ENCODE measurements at places on chromosomes 7 and 10.
A peak's percentile ranks its signal among the peaks of the same experiment; 100 is the strongest.

DNA sequence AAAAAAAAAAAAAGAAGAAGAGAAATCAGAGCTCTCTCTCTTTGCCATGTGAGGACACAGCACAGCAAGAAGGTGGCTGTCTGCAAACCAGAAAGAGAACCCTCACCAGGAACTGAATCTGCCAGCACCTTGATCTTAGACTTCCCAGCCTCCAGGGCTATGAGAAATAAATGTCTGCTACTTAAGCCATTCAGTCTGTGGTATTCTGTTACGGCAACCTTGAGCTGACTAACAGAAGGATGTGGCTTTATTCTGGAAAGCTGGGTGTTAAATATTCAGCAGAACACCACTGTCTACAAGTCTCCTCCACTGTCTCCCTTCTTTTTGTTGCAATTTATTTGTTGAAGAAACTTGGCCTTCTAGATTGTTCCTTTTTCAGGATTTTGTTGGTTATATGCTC, 5.0 kb downstream of the COL26A1 start:
- no peak for DNase-seq

GRCh38 chr7:42982604-42983115, 50.5 kb downstream of the MRPL32 start:
- no peak for DNase-seq

DNA sequence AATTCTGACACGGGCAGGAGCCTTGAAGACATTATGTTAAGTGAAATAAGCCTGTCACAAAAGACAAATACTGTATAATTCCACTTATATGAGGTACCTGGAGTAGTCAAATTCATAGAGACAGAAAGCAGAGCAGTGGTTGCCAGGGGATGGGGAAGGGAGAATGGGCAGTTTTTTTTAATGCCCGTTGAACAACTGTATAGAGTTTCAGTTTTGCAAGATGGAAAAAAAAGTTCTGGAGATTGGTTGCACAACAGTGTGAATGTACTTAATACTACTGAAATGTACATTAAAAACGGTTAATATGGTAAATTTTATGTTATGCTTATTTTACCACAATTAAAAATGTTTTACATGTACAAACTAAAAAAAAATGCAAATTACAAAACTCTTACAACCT, 63.6 kb upstream of the EFCAB10 start:
- no peak for DNase-seq

- no peak for DNase-seq
Observed at GRCh38 chr7:99083068-99083651, 60.7 kb downstream of the SMURF1 start.

- no peak for DNase-seq
Observed at GRCh38 chr10:110239892-110240291, 32.5 kb downstream of the MXI1 start.

DNA sequence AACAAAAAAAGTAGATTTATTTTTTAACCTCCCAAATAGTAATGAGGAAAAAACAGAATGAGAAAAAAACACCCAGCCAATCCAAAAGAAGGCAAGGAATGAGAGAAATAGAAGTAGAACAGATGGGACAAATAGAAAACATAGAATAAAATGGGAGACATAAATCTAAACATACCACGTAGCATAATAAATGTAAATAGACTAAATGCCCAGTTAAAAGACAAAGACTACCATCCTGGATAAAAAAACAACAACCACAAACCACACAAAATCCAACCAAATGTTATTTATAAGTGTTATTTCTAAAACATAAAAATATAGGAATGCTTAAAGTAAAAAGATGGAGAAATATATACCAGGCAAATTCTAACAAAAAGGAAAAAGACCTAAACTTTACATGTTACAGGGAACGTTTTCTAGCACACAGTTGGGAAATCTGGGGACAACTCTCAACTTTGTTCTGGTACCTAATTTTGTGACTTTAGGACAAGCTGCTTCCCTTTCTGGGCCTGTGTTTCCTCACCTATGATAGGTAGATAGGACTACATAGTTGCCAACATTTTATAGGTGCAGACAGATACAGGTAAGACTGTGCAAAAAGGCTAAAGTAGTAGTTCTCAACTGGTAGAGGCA, 98.4 kb downstream of the SPDYE5 start:
- no peak for DNase-seq

- no peak for DNase-seq
Observed at GRCh38 chr7:18637516-18637915, 142.0 kb downstream of the HDAC9 start.

GRCh38 chr10:117860823-117861222, 185.9 kb downstream of the RAB11FIP2 start:
- DNase-seq, result no peak

DNA sequence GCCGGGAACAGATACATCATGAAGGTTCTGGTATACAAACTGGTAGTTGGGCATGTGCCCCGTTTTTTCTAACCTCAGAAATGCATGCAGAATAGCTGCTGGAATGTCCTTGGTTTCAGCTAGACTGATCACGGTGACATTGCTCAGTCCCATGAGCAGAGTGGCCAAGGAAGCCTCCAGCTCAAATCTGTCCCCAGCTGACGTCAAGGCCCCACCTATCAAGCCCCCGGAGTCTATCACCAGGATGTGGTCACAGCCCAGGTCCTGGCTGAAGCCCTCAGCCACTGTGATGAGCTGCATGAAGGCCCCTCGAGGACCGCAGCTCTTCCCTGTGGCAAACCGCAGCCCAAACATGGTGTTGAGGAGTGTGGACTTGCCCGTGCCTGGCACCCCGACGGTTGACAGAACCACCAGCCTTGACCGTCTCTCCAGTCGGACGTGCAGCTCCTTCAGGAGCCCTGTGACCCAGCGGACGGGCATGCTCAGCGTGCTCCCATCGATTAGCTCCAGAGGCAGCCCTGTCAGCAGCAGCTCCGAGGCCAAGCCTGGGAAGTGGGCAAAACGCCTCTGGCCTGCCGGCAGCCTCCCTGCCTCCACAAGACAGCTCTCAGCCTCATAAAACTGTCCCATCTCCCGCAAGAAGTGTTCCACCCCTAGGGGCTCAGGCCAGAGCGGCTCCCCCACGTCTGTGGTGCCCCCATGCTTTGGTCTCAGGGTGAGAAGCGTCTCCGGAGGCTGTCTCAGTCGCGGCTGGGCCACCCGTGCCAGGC, 7.8 kb upstream of the MRPS24 start:
- no peak for DNase-seq

- no peak for DNase-seq
Observed at GRCh38 chr10:86098187-86098881, 268.3 kb downstream of the GRID1 start.

DNA sequence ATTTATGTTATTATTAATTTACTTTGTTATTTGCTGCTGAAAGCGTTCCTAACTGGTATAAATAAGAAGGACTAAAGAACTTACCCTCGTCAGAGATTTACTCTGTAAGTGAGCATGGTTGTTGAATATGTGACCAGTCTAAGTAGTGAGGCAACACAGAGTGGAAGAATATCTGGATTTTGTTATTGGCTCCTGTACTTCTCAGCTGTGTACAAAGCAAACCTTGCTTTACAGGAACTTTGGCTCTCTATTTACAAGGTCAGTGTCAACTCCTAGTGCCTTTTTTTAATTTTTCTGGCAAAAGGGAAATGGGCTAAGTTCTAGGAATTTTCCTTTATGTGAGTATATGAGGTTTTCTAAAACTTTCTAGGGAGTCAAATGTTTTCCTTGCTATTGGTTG, 35.6 kb downstream of the PDK4 start:
- DNase-seq, result no peak

DNA sequence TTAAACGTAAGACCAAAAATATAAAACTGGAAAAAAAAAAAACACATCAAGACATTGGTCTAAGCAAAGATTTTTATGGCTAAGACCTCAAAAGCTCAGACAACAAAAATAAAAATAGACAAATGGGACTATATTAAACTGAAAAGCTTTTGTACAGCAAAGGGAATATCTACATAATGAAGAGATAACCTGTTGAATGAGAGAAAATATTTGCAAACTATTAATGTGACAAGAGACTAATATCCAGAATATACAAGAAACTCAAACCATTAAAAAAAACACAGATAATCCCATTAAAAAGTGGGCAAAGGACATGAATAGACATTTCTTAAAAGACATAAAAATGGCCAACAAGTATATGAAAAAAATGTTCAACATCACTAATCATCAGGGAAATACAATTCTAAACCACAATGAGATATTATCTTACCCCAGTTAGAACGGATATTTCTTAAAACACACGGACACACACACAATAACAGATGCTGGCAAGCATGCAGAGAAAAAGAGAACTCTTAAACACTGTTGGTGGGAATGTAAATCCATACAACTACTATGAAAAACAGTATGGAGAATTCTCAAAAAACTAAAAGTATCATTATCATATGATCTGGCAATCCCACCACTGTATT, 28.8 kb downstream of the CNOT4 start:
- no peak for DNase-seq

DNA sequence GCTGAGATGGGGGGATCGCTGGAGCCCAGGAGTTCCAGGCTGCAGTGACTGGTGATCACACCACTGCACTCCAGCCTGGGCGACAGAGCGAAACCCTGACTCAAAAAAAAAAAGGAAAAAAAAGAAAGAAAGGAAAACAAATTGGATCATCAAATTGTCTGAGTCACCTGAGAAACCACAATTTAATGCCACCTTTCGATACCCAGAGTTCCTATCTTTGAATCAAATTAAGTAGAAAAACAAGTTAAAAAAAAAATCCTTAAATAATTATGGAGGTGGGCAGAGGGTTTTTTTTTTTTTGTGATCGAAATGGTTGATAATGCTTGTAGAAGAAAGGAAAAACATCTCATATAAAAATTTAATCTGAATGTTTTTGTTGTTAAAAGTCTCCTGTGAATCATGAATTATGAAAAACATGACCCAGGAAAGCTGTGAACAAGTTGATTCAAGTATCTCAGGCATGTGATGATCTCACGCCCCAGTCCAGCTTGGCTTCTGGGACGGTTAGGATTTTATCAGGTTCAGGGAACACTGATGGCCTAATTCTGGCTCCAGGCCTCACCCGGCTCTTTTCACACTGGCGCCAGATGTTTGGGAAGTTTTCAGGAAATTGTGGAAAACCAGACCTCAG, 25.3 kb upstream of the CUX1 start:
- DNase-seq, result peak; percentile 87

GRCh38 chr10:60262647-60263126, 127.0 kb downstream of the ANK3 start:
- no peak for DNase-seq

- no peak for DNase-seq
Observed at GRCh38 chr7:44290252-44290620, 35.2 kb downstream of the CAMK2B start.

- DNase-seq, result no peak
Observed at GRCh38 chr10:49632406-49633317, 18.8 kb downstream of the CHAT start.

DNA sequence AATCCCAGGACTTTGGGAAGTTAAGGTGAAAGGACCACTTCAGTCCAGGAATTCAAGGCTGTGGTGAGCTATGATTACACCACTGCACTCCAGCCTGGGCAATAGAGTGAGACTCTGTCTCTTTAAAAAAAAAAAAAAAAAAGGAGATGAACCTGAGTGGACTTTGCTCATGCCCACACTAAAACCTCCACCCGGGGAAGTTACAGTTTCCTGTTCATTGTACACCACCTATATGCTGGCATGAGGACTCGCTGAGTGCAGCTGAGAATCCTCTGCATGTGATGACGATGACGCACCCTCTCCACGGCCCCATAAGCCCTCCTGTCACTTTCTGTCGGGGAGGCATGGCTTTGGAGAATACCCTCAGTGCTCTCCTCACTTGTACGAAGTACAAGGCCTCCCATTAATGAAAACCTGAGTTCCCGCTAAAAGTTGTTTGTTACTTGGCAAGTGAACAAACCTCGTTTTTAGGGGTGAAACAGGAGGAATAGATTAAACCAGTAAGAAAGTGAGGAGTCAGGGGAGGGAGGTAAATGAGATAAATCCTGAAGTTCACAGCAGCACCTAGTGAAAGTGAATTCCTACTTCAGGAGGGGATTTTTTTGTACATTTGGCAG, 15.9 kb downstream of the TMEM176B start:
- no peak for DNase-seq

DNA sequence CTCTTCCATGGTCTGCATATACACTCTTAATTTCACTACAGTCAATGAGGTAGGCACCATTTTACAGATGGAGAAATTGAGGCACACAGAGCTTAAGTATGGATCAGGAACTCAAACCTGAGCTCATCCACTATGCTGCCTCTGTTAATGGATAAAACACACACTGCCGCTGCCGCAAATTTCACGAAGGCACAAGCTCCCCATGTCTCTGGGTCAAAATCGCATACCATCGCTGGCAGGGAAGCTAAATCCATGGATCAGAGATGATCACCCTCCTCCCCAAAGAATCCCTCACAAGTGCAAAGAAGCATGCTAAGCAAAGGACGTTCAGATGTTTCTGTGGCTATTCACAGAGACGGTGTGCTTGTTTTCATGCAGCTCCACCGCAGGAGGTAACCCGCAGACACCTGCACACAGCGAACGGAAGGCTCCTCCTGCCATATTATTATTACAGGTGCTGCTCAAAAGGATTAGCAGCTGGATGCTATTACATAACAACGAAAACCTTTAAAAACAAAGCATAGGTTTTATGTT, 109.3 kb downstream of the UBE2H start:
- no peak for DNase-seq

- DNase-seq, result no peak
Observed at GRCh38 chr10:124161601-124162000, 68.2 kb upstream of the CHST15 start.

GRCh38 chr7:123714296-123715080, 34.3 kb downstream of the WASL start:
- no peak for DNase-seq

DNA sequence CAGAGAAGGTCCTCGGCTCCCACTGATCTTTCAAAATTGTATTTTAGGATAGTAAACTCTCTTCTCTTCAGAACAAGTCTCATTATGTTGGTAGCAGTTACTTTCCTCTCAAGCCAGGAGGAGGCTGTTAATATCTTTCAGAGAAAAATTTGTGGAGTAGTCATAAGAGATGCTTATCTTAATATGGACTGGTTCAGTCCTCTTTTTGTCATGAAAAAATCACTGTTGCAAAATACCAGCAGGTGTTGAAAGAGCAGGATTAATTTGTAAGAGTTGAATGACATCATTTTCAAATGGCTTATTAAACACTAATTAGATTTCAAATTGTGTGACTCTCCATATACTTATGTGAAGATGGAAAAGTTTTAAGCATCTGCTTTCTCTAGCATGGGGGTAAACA, 662.5 kb downstream of the POM121L12 start:
- no peak for DNase-seq
